IMR-90 (cell line): ENCODE measurements at places on chromosomes 16 and 17. TPM values are rescaled to one million over a fixed set of nuclear protein-coding genes. Genes with fewer than 3 reads are reported as not detected.

DNA sequence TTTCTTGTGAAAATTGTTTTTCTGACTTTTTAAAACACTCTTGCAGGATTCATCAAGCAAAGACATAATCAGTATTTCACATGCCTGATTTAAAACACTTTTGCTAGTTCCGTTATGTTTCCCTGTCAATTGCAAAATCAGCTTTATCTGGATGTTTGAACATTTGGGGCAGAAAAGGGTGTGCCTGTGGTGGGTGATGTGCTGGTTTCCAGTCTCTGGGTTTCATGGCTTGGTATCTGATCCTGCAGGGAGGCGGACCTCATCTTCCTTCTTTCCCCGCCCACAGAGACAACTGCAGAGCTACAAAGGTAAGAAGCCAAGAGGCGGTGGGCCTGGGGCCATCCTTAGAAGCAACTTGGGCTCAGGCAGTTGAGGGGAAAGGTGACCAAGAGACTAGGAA is 41.8 kb downstream of the NLRC5 start:
- peaks cover 13% of the 10 kb centered on the region; the same call in 1 of the 2 replicates for H3K36me3 ChIP-seq
- 0 out of 2 replicates have a peak, but pooled peaks cover 2% of the 10 kb centered on the region for H3K4me1 ChIP-seq
- H3K27ac ChIP-seq: no peak overlapping the region
- no peaks in the 10 kb centered on the region for H3K27me3 ChIP-seq
- no peak for DNase-seq

DNA sequence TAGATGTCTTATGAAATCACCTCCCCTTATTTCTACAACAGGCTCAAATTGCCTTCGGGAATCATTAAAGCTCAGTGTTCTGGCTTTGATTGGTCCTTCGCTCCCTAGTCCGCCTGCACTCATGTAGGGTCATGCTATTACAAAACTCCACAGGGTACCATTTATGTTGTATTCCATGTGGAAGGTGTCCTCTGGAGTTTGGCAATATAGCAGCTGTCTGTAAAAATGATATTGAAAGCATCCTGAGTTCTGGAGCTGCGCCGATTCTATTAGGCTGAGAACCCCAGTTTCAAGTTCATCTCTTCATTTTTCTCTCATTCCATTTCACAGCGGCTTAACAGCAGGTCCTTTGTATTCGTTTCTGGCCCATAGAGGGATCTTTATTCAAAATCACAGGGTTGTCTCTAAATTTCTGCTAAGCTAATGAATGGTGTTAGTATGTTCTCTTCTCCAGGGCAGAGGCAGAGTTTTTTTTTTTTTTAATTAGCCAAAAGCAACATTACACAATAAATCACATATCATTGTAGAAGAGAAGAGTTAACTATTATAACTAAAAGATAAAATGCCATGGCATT is 71.9 kb upstream of the TEKT1 start:
- H3K36me3 ChIP-seq: no peaks in the 10 kb centered on the region
- no peak for DNase-seq
- H3K27ac ChIP-seq: no peak overlapping the region
- H3K4me1 ChIP-seq: no peaks in the 10 kb centered on the region
- peaks cover 15% of the 10 kb centered on the region for H3K27me3 ChIP-seq

Gene EPX
- total RNA-seq: not detected in 2 replicates

Gene MT1H
- not detected in 2 replicates for total RNA-seq

Gene ABCA10
- total RNA-seq: under 0.01 TPM in 2 replicates

Gene C17orf50
- not detected in 2 replicates for total RNA-seq
